ENCODE measurements at places on chromosomes 2 and 18.

- DNase-seq: no peak
Measured at GRCh38 chr18:23972453-23972852, 42.1 kb upstream of the TTC39C start.

- no peak for DNase-seq
Measured at GRCh38 chr2:76073992-76074604, 363.4 kb upstream of the GCFC2 start.

DNA sequence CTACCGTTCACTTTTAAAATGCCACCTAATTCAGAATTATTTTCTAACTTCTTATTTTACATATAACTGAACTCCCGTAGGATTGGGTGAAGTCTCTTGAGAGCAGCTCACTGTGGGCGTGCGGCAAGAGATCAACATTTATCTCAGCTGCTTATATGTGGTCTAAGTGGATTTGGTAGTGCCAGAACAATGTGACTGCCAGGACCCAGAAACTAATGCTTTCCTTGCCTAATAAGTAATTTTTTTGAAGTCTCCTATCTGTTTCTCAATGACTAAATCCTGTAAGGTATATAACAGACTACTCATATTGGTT lies 11.2 kb upstream of the NFE2L2 start:
- no peak for DNase-seq

GRCh38 chr2:216339456-216340279 lies 32.6 kb downstream of the MARCHF4 start:
- no peak for DNase-seq

DNA sequence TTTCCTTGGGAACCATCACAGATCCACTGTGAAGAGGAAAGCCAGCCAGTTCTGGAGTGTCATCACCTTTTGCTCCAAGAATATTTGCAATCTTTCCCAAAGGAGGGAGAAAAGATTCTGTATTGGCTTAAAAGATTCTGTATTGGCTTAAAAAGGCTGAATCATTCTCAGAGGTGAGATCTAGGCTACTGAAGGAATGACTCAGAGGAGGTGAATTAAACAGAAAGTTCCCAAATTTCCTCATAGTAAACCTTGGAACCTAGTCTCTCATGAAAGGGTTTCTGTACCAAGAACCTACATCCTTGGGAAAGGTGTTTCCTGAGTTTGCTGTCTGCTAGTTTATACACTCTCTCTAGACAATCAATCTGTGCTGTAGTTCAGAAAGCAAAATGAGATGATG lies 34.1 kb upstream of the GRB14 start:
- DNase-seq: no peak

DNA sequence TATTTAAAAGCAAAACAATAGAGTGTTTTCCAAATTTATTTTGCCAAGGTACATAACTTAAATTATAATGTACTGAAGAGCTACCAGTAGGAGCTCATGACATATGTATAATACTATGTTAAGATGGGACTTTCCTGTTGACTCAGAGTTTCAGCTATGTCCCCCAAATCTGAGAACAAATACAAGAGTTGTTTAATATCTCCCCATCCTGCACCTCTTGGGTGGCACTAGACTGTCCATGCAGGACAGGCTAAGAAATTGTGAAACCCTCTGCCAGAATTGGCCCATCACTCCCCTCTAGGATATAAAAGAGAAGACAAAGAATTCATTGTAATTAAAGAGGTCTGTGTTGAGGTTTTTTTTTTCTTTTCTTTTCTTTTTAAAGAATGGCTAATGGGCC lies 21.7 kb upstream of the CTAGE1 start:
- DNase-seq: no peak

- DNase-seq: no peak
Measured at GRCh38 chr2:125167152-125167551, 1142.1 kb downstream of the CNTNAP5 start.

- DNase-seq: no peak
Measured at GRCh38 chr2:176650104-176650837, 381.0 kb downstream of the MTX2 start.

GRCh38 chr2:105929516-105929915 lies 184.8 kb downstream of the NCK2 start:
- DNase-seq: peak; percentile 18

GRCh38 chr2:56191617-56192016 lies 7.8 kb downstream of the CCDC85A start:
- no peak for DNase-seq

GRCh38 chr2:227848586-227848985 lies 22.8 kb upstream of the DAW1 start:
- DNase-seq: no peak

GRCh38 chr2:7758073-7758759 lies 841.0 kb downstream of the RNF144A start:
- no peak for DNase-seq

DNA sequence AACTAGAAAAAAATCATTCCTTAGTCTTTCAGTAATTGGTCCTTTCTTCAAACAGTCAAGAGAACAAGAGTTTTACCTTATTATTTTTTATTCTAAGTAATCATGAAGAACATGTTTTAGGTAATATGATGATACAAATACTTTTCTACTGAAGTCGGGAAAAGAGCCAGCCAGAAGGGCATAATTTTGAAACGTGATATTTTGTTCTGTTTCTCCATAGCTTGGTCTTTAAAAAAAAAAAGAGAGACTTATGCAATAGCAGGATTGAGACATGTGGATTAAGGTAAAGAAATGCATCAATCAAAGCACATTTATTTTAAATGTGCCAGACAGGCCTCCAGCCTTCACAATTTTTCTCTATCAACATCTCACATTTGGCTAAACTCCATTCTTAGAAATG lies 1016.8 kb downstream of the CNTNAP5 start:
- no peak for DNase-seq

DNA sequence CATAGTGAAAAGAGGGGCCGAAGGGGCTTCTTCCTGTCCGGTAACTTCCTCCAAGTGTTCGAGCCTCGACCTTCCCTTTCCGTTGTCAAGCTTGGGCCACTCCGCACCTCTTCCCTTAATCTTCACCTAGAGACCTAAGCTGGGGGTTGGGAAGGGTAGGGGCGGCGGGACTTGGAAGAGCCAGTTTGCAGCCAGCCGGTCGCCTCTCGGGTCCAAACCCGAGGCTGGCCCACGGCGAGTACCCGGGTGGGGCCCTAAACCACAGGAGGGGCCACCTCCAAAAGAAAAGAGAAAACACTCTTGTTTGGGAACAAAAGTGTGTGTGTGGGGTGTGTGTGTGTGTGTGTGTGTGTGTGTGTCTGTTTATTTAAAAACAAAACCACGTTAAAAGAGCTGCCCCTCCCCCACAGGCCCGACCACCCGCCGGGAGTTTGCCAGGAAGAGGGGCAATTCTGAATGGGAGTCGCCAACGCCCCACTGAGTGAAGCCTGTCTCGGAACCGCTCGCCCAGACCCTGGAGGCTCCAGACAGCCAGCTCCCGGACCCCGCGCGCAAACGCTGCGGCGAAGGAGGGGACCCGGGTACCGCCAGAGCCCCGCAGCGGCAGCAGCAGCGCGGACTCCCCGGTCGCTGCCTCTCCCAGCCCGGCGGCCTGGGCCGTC lies 488 bp upstream of the RHOB start:
- no peak for DNase-seq

DNA sequence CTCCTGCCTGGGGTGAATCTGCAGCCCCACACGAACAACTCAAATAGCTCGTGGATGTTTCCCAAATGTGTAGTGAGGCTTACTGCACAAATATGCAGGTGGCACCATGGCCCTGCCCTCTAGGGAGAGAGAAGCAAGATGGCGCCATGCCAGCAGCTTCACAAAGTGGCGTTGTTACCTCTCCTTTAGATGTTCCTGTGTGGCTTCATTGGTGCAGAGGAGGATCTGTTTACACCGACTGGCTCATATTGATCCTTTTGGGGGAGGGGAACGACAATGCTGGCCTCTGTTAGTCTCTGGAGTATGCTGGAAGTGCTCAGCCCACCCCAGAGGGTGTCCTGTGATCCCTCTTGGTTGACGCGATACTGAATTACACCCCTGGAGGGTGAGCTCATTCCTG lies 99.5 kb upstream of the GATA6 start:
- no peak for DNase-seq

- no peak for DNase-seq
Measured at GRCh38 chr18:8602557-8602956, 6.7 kb upstream of the RAB12 start.

GRCh38 chr2:42964439-42965083 lies 172.2 kb upstream of the HAAO start:
- no peak for DNase-seq

DNA sequence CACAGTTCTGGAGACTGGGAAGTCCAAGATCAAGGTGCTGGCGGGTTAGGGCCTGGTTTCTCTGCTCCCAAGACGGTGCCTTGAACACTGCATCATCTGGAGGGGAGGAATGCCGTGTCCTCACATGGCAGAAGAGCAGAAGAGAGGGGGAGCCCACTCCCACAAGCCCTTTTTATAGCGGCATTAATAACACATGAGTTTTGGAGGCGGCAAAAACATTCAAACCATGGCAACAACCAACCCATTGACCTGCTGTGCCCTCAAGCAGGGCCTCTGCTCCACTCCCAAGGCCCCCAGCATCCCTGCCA lies 62.0 kb downstream of the SMAD7 start:
- DNase-seq: no peak

GRCh38 chr2:95166065-95166763 lies 605 bp downstream of the ZNF2 start:
- DNase-seq: no peak

DNA sequence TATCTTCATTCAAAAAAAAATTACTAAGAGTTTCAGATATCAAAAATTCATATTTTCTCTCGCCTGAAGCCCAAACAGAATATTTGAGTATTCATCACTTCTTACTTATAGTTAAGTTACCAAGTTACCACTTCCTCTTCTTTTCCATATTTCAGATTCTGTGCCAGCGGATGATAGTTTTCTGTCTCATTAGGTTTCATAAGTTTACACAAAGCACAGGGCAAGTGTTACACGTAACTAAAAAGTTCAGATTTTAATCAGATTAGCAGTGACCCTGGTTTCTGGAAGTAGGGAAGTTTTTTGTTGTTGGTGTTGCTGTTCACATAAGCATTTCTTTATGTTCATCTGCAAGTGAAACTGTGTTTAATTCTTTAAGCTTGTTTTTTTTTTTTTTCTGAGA lies 10.2 kb downstream of the AFTPH start:
- DNase-seq: no peak

DNA sequence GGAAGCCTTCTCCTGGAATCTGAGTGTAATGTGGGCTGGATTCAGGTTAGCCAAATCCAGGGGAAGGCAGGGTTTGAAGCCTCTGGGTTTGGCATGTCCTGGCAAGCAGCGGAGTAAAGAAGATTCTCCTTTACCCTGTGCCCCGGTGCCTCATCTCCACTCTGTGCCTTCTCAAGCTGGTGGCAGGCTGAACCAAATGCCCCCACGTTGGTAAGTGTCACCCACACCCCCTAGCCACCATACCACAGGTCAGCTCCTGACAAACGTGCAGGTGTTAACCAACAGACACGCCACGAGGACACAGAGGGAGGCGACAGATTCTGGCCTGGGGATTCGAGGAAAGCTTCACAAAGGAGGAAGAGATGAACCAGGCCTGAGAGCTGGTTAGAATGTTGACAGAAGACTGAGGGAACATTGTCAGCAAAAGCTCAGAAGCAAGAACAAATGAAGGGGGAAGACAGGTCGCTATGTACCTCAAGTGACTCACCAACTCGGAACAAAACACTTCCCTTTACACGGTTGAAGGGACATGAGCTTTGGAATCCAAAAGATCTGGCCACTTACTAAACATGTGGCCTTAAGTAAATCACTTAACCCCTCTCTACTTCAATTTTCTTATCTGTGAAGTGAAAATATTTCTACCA lies 85.2 kb upstream of the LCLAT1 start:
- DNase-seq: no peak

- DNase-seq: no peak
Measured at GRCh38 chr2:53964987-53965687, 5.7 kb downstream of the PSME4 start.

- no peak for DNase-seq
Measured at GRCh38 chr2:62457556-62457955, 48.4 kb downstream of the TMEM17 start.

DNA sequence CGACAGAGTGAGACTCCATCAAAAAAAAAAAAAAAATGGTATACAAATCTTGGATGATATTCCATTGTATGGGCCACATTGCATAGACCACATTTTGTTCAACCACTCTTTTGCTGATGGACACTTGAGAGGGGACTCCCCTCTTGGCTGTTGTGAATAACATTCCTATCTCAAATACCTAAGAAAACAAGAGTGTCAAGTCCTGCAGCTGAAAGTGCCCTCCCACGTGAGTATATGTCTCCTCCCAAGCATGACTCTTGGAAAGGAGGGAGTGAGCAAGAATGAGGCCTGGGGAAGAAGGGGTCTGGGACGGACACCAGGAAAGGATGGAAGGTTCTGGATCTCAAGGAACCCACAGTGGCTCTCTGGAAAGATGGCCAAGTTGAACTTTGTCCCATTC lies 36.0 kb upstream of the NPAS2 start:
- no peak for DNase-seq

GRCh38 chr2:183993052-183993451 lies 605.3 kb upstream of the ZNF804A start:
- no peak for DNase-seq

DNA sequence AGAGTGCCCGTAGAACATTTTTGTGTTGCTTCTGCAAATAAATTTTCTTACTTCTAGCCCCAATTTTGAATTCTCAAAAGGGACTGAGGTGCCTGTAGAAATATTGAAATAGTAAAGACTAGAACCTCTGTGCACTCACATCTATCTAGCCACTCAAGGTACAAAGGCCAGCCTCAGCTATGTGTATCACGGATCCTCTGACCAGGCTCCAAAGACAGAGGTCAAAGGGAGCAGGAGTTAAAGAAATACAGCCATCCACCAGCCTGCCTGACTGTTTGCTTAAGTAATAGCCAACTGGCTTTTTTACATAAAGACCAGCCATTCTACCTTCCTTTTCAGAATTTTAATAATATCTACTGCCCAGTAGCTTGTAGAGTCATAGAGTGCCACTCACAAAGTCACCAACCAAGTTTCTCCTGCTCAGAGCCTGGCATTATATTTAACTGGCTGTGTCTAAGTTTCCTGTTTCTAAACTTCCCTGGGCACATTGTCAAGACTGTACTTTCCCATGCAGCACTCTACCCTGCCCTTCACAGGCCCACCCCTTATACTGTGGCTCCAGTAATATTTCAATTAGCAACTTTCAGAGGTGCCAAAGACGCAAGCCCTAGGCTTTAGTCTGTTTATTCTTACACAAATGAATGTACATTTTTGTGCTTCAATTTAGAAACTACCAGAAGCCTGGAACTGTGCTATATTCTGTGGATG lies 338.3 kb upstream of the NT5C1B start:
- DNase-seq: no peak

DNA sequence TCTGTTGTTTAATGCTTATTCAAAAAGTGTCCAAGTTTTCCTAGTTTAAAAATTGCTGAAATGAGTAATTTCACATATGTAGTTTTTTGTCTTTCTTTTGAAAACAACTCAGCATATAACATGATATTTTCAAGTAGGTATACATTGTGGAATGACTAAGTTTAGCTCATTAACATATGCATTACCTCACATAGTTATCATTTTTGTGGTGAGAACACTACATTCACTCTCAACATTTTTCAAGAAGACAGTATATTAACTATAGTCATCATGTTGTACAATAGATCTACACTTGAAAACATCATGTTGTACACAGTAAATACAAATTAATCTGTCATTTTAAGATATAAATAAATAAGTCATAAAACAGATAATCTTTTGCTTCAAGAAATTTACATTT lies 340.0 kb downstream of the CCDC85A start:
- DNase-seq: no peak

Measured in stimulated activated CD8-positive, alpha-beta memory T cell treated with anti-CD3 and anti-CD28 coated beads, Interleukin-7, amount 100 ng/mL, for 4 hours (primary cell).